ENCODE measurements at places on chromosomes 2 and 18.

DNA sequence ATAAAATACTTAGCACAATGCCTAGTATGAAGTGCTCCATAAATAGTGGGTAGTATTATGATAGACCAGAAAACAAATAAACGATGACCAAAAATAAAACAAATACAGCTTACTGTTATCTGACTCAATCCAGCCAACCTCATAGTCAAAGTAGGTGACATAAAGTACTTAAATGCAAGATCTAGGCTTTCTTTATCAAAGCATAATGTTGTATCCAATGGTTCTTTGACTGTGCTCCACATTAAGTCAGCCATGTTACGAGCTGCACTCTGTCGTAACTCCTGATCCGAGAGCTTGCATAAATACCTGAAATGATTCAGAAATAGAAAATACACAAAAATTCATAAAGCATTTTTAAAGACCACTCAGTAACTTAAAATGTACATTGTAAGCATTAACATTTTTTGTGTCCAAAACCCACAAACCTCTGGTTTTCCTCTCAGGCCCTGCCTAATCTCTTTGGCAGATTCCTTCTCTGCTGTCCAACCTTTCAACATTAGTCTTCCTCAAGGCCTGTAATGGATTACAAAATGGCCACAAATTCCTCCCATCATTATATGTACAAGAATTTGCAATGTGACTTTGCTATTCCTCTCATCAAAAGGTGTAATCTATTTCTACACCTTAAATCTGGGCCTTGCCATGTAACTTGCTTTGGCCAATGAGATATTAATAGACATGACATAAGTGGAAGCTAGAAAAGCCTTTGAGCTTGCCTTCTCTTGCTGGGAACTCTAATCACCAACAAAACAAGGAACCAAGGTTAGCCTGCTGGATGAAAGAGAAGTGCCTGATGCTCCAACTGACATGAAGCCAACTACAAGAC is 90.6 kb downstream of the USP34 start:
- no peak for DNase-seq

- DNase-seq = no peak
These were observed 249.4 kb upstream of the HS6ST1 start for GRCh38 chr2:128568106-128568505.

DNA sequence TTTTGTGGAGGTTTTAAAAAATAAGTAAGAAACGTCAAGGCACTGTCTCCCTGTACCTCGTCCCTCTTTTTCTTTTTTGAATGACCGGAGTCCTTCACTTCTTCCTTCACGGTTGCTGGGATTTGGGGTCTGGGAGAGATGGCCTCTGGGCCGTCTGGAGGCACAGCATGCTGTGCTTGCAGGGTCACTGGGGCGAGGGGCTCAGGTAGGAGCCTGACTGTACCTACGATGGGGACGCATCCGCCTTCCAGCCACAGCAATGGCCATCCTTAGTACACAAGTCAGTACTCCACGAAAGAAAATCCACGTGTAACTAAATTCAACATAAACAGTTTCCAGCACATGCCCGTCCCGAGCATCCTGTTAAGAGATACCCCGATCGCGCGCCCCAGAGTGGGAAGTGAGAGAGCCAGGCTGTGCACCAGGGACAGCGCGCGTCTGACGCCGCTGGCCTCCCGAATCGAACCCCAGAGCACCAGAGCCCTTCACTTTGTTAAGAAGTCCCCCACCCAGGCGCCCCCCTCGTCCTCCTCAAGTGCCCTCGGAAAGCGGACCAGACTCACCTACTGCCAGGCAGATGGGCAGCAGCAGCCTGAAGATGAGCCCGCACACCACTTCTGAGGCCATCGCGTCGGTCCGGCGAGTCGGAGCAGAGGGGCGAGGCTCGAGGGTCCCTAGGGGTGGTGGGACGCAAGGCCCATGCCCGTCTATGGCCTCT is 1.2 kb downstream of the PIEZO2 start:
- no peak for DNase-seq

GRCh38 chr18:55886886-55887285 is 298.9 kb upstream of the TCF4 start:
- DNase-seq = no peak

DNA sequence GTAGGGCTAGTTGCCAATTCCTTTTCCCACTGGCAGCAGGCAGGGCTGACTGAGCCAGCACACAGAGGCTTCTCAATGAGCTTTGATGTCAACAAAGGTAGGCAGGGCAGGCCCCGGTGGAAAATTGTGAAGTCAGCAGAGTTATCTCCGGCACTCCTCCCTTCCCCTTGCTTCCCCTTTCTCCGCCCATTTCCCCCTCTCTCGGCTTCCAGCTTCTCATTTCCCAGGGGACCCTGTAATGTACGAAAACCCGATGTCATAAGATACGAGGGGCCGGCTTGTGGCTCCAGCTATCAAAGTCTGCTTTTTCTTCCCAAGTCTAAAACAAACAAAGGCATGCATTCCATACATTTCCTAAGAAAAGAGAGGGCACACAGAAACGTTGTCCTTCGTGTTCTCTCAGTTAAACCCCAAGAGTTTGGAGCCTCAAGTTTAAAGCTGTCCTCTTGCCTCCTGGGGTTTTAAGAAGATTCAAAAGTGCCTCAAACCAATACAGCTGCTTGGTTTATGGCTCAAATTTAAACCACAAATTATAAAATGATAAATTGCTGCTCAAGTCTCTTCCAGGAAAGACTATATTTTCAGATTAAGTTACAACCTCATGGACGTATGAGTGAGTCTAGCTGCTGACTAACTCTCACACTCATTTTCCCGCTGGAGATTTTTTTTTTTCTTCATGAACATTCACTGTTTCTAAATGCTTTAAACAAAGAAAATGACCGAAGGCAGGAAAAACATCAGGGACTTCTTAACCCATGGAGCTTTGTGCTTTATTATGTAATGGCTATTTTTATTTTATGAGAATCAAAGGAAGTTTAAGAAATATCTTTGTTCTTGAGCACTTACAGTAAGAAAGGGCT is 27.2 kb upstream of the EML4 start:
- DNase-seq = peak; percentile 55

DNA sequence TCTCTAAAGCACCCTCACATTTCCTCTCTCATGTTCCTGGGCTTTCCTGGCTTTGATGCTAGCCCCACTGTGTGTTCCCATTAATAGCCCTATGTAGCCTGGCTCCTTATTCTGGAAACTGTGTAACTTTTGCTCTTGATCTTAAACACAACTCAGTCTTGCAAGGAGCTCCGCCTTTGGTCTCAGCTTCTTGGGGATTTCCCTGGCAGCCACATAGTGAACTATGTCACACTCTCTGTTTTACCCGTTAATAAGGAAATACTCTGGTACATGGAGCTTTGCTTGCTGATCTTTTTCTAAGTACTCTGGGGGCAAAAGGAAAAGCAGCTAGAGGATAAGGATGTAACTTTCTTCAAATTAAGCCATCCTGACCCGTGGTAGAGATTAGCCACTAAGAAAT is 259.3 kb downstream of the NEDD4L start:
- DNase-seq = no peak

GRCh38 chr2:158089322-158089721 is 12.4 kb upstream of the UPP2 start:
- DNase-seq = no peak

- DNase-seq = no peak
These were observed 33.7 kb downstream of the NRP2 start for GRCh38 chr2:205715831-205716525.

DNA sequence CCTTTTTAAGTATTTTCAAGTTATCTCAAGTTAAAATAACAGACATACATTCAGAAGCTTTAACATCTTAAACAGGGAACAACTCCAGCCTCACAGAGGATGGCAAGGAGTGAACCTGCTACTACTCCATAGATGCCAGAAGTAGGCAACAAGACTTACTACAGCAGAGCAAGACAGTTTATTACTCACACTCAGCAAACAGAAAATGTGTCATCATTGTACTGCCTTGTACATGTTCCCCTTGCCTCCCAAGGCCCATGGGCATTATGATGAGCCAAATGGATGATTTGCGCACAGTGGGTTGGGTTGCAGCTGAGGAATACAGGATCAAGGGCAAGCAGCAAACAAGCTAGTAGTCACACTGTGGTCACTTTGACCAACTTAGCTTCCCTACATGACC is 80.6 kb upstream of the VRK2 start:
- no peak for DNase-seq
